Neural crest cell (in vitro differentiated cells): ENCODE measurements at places on chromosomes 13 and 19.

DNA sequence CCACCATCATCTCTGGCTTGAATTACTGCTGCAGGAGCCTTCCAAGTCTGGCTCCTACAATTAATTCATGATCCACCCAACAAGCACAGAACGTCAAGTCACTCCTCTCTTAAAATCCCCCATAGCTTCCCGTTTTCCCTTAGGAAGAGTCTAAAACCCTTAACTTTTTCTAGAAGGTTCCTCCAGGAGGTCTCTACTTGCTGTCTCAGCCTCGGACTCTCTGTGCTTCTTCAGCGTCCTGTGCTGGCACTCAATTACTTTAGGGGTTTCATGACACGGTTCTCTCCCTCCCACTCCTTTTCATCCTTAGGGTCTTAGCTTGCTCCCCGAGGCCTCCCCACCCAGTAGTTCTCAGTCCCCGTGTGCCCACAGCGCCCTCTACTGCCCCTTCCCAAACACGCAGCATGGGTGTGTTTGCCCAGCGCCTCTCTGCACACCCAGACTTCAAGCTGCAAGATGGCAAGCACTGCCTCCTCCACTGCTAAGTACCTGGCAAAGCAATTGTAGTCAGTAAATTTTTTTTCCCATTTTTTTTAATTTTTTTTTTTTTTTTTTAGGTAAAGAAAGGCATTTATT lies 25.8 kb upstream of the MAP3K10 start:
- DNase-seq = peak; percentile 50

DNA sequence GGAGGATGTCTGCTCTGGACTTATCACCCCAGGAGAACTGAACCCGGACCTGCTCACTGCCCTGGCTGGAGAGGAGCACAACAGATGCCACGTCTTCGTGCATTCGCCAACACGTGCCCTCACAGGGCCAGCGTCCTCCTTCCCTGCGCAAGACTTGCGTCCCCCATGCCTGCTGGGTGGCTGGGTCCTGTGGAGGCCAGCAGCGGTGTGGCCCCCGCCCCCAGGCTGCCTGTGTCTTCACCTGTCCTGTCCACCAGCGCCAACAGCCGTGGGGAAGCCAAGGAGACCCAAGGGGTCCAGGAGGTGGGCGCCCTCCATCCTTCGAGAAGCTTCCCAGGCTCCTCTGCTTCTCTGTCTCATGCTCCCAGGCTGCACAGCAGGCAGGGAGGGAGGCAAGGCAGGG lies 3.4 kb upstream of the TEKTIP1 start:
- DNase-seq = no peak

DNA sequence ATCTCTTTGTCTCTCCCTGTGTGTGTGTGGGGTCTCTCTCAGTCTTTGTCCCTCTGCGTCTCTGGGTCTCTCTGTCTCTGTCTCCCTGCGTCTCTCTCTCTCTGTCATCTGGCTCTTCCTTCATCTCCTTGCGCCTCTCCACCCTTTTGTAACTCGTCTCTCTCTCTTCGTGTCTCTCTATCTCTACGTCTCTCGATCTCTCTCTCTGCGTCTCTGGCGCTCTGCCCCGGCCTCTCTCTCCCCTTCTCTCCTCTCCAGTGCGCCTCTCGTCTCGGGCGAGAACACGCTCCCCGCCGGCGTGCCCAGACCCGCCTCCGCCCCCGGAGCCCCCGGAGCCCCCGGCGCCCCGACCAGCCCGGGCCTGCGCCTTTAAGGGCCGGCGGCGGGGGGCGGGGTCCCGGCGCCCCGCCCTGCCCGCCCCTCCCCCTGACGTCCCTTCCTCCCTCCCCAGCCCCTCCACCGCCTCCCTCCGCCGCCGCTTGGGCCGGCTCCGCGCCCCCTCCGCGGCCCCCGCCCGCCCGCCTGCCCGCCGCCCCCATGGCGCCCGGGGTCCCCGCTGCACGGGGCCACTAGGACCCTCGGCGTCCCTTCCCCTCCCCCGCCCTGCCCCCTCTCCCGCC lies at the start of gene MARK4:
TSS of gene MARK4 (plus strand) at position 440 of the 620 bp plus-strand sequence. CDS start 318 bp downstream, outside the sequence.
- peak; percentile 48 for DNase-seq

DNA sequence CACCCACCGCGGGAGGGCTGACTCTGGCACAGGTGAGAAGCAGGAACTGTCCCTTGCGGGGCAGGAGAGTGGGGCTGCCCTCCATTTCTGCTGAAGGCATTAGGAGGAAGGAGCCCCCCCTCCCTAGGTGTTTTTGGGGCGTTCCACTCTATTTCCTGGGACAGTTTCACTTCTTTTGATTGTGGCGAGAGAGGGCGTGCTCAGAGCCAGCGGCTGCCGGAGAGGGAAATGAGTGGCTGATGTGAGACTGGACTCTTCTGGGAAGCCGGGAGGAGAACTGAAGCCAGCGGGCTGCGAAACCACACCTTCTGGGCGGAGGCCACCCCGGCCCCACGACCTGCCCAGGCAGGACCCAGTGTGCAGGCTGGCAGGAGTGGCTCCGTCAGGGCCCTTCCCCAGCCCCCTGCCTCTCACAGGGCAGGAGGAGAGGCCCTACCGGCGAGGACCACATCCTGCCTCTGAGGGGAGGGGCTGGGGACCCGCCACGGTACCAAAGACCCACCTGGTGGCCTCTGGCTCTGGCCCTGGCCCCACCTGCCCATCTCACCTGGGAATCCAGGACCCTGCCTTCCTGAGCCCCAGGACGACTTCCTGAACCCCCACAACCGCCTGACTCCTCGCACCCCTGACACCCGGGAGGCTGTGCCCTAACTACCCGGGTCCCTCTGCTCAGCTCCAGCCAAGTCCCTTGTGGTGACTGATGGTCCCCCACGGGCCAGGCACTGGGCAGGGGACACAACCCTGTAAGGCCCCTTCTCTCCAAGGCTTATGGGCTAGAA lies 25.9 kb downstream of the MPND start:
- no peak for DNase-seq

DNA sequence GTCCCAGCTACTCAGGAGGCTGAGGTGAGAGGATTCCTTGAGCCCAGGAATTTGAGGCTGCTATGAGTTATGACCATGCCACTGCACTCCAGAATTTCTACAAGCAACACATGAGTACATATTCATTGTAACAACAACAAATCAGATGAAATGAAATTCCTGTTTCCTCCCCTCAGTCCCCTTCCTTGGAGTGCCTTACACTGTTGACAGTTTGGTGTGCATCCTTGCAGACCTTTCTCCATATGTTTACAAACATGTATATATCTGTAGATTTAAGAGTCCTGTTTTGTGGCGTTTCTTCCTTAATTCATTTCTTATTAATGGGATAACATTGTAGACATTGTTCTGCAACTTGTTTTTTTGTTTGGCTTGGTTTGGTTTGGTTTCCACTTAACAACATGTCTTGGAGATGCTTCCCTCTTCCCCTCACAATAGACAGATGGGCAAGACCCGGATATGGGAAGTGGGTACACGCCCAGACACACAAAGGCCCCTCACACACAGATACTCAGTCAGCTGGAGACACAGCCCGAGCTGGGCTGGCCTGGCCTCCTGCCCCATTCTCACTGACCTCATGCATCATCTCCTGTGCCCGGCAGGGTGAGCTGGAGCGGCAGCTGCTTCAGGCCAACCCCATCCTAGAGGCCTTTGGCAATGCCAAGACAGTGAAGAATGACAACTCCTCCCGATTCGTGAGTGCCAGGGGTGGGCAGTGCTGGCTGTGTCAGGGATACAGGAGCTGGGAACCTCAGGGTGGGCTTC lies 21.7 kb downstream of the MYH14 start:
- DNase-seq = no peak

DNA sequence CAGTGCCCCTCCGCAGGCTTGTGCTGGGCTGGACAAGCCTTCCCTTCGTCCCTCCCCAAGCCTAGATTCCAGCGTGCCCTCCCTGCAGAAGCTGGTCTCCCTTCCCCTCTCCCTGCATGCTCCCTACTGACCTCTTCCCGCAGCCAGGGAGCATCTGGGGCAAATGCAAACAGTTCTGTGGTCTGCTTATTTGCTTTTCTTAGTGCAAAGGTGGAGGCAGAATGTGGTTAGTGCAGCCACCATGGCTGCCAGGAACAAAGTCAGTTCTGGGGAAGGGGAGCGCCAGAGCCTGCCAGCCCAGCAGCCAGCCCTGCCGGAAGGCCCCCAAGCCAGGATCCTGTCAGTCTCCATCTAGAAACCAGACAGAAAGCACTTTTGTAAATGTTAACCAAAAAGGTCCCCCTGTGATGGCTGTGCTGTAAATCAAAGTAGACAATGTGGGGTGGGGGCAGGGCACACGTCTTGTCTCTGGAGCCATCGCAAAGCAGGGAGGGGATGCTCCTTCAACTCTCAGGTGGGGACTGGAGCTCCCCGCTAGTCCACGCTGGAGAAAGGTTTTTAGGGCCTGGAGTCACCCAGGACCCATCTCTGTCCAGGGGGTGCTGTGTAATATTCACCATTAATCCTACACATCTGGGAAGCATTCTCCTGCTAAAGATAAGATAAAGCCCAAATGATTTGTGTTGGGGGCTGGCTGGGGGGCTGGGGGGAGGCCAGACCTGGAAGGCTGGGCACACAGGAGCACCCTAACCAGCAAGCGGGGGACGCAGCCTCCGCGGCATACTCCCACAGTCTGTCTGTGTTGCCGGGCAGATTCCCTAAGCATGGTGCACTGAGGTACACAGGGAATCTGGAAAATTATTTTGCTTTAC lies 30.9 kb downstream of the SERP2 start:
- DNase-seq = peak; percentile 11

DNA sequence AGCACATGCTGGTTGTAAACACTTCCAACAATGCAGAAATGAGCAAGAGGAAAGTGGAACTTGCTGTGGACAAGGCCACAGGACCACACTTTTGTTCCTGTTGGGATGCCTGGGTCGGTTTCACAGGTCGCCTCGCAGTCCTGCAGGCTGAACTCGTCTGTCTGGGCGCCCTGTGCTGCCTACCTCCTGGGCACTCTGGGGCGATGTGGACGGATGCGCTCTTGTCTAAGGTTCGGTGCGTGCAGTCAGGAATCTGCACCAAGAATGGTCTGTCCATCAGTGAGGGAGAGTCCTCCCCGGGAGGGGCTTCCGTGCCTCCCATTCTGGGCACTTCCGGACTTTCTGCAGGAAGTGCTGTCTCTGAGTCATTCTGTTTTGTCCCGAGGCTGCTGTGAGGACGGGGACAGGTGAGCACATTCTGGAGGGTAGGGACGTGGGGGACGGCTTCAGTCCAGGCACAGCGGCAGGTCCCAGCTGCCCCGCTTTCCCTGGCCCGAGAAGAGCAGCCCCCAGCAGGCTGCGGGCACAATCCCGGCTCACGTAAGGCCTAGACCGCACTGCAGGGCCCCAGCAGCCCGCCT lies 24.1 kb upstream of the SLITRK1 start:
- no peak for DNase-seq

- DNase-seq = no peak
Measured at GRCh38 chr13:28251466-28251865, 113.1 kb downstream of the PAN3 start.

DNA sequence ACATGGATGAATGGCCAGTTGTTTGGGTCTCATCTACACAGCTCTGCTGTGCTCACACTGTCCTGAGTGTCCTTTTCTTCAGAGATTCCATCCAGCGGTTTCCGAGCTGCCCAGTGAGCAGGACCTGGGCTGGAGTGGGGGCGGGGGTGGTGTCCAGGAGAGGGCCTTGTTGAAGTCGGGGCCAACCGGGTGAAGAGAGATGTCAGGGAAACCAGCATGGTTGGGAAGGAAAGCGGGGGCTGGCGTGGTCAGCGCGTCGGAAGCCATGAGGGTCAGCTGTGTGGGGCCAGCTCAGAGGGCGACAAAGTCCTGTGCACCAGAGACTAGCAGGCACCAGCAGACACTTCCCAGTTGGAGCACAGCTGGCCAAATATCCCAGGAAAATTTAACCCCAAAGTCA lies 37.8 kb upstream of the SOX1 start:
- DNase-seq = no peak

GRCh38 chr13:32904266-32904665 lies 112.0 kb upstream of the KL start:
- DNase-seq = no peak

DNA sequence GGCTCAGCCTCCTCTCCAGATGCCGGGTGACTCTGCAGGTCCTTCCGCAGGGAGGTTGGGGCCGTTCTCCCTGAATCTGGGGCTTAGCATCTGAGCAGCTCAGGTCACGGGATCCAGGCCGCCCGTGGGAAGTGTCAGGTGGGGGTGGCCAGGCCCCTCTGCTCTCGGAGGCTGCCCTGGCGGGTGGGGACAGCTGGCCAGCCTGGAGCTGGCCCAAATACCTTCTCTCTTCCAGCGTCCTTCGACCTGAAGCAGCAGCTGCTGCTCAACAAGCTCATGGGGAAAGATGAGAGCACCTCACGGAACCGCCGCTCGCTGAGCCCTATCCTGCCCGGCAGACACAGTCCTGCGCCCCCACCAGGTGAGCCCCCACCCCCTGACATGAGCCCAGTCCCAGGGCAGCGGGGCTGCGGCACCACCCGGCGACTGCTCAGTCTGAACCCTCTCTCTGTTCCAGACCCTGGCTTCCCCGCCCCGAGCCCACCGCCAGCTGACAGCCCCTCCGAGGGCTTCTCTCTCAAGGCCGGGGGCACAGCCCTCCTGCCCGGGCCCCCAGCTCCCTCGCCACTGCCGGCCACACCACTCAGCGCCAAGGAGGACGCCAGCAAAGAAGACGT lies 19.1 kb downstream of the PEX11G start:
- DNase-seq = no peak

GRCh38 chr13:41206467-41206866 lies 12.1 kb upstream of the KBTBD7 start:
- DNase-seq = no peak

- DNase-seq = peak; percentile 64
Measured at GRCh38 chr19:8396563-8397203, 6.5 kb downstream of the RAB11B start.

GRCh38 chr19:51567583-51567982 lies 3.5 kb upstream of the ZNF175 start:
- no peak for DNase-seq

DNA sequence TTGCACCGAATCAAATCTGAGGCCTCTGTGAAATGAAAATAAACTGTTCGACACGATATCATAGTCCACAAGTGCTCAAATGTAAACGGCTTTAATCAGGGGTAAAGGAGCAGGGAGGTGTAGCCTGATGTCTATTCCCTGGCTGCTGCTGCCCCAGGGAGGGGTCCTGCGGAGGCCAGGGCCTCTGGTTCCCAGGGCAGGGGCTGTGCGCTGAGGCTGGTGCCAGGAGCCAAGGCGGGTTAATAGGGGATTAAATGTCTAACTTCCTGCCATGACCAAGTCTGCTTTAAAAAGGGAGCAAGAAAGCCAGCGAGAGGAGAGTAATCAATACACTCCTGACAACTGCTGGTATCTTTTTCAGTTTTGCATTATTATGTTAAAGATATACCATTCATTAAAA lies 59.4 kb downstream of the ZNF536 start:
- DNase-seq = no peak

GRCh38 chr19:11377237-11377636 lies 2.8 kb downstream of the SWSAP1 start:
- DNase-seq = no peak

- DNase-seq = no peak
Measured at GRCh38 chr19:40803857-40804782, 5.1 kb downstream of the EGLN2 start.
